ENCODE measurements at places on chromosomes 7 and 10.

- DNase-seq = peak; percentile 24
These were observed 126.2 kb downstream of the CCNY start for GRCh38 chr10:35462491-35462934.

DNA sequence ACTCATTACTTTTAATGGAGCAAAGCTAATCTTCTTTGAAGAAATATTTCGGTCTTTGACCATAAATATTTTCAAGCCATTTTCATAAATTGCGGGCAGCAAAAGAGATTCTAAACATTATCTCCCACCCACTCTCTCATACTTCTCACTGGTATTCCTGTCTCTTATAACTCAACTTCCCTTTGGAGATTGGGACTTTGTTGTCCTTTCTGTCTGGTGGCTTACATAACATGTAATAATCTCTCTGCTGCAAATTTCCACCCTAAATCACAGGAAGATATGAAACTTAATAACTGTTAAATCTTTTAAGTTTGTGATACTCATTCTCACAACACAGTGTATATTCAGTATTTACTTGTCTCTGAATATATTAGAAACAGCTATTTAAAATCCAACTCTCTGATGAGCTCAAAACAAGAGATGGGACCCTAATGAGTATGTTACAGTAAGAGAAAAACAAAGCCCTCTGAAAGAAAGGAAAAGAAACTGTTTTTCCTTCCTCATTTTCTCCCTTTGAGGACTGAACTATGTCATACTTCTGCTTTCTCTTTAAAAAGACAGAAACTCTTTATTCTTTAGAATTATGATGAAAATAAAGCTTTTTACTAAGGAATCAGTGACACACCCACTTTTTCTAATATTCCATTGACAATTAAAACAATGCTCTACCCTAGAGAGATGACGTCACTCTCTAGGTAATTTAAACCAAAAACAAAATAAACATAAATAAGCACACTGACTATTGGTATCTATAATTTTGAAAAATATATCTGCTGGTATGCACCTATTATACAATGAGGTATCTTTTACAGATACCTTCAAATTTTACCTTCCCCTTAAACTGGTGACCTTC lies 14.7 kb downstream of the CALCR start:
- DNase-seq = no peak

- DNase-seq = no peak
These were observed 65.1 kb downstream of the ANKRD26 start for GRCh38 chr10:27035163-27035562.

DNA sequence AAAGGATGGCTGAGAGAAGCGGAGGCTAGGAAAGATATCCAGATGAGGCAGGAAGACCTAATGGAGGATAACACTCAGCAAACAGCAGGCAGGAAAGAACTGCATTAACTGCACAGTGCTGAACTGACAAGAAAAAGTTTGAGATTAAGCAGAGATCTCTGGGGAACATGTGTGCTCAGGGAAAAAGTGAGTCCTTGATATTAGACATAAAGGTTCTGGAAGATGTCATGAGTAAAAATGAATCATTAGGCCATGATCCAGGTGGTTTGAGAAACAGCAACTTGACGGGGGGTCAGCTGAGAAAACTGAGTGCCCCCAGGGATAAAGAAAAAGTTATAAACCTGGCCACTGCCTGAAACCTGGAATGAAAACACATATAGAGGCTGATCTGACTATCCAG lies 27.3 kb upstream of the ANK3 start:
- DNase-seq = no peak

- no peak for DNase-seq
These were observed 1.5 kb downstream of the ARHGAP21 start for GRCh38 chr10:24722131-24722675.

GRCh38 chr10:96292971-96293920 lies 11.0 kb upstream of the DNTT start:
- DNase-seq = peak; percentile 7

GRCh38 chr10:110600487-110601101 lies 33.1 kb downstream of the SMC3 start:
- DNase-seq = no peak

- no peak for DNase-seq
These were observed 93.2 kb downstream of the SVIL start for GRCh38 chr10:29541422-29542210.

DNA sequence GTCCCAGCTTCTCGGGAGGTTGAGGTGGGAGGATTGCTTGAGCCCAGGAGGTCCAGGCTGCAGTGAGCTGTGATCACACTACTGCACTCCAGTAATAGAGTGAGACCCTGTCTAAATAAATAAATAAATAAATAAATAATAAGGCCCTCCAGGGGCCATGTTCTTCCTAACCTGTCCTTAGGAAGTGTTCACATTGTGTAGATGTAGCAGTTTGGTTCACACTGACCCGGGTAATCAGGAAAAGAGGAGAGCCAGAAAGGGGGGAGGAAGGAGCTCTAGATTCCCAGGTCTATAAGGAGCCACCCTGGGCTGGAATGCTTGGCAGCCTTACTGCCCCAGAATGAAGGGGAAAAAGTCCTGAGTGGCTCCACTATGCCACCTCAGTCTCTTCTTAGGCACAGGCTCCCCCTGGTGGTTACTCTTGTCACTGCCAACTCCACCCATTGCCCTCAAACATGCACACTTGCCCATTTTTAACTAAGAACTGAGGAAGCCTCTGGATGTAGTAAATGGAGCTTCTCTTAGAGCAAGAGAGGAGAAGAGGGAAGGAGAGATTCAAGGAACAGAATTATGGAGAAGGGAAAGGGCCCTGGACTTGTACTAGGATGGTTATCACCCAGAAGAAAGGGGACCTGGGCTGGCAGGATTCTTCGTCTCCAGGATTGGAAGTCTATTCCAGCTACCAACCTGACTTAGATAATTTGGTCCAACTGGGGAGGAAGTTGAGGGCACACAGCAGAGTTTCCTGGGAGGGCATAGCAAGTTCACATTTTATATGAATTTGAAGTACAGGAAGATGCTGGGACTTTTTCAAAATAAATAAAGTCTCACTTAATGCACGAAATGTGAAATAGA lies 7.8 kb downstream of the HPS6 start:
- no peak for DNase-seq

DNA sequence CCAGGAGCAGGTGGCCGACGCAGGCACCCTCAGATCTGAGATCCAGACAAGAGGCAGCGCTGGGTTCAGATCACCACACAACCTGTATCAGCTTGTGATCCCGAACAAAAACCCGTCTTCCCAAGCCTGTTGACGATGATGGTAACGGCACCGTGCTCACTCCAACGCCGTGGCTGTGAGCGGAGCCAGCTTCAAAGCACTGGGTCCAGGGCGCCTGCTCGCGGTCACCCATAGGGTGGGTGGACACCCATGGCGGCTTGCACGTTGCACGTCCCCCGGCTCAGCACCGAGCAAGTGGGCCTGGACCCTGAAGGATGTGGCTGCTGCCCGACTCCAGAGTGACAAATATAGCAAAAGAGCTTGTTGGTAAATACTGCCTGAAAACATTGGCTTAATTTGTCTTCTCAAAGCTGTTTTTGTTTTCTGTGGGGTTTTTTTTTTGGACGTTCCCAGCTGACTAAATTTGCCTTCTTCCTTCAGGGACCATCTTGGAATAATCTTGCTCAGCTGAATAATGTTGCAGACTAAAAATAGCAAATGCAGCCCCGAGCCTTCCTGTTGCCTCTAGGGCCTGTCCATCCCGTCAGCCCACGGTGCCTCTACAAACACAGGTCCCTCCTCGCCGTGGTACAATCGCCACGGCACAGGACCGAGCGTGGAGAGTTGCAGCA lies 41.0 kb downstream of the FOXK1 start:
- no peak for DNase-seq

GRCh38 chr10:43765516-43765915 lies 116.8 kb upstream of the ZNF32 start:
- no peak for DNase-seq

- DNase-seq = peak; percentile 91
These were observed 305.1 kb upstream of the PITRM1 start for GRCh38 chr10:3477683-3478082.

DNA sequence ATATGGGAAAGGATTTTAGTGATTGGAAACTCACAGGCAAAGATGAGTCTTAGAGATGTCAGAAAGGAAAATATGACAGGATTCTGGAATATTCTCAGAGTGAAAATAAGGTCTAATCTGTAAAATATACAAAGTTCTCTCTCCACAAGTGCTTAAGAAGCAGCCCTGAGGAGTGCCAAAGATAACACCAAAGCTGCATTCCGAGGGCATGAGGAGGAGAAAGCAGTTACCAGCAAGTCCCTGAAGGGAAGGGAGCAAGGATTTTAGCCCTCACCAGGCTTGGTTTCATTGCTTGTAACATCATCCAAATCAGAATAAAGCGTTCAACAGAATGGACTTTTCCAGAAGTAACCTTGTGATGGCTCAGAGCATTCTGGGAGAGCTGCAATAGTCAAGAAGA lies 31.4 kb upstream of the DLX6 start:
- DNase-seq = no peak

- DNase-seq = no peak
These were observed 53.6 kb upstream of the DYNC1I1 start for GRCh38 chr7:95718577-95719410.

DNA sequence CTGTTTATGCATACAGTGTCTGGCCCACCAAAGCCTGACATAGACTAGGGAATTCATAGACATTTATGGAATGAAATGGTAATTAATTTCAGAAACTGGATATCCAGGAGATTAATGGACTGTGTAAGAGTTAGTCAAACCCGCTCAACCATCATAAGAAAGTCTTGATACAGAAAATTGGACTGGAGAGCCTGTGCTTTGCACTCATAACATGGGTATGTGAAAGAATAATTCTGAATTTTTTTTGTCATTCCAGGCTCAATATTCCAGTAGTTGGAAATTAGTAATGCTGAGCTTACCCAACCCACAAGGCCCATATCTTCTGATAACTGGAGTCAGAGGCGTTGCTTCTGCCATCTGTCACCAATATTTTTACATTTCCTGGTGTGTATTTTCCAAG lies 799.7 kb upstream of the IGFBP3 start:
- no peak for DNase-seq

DNA sequence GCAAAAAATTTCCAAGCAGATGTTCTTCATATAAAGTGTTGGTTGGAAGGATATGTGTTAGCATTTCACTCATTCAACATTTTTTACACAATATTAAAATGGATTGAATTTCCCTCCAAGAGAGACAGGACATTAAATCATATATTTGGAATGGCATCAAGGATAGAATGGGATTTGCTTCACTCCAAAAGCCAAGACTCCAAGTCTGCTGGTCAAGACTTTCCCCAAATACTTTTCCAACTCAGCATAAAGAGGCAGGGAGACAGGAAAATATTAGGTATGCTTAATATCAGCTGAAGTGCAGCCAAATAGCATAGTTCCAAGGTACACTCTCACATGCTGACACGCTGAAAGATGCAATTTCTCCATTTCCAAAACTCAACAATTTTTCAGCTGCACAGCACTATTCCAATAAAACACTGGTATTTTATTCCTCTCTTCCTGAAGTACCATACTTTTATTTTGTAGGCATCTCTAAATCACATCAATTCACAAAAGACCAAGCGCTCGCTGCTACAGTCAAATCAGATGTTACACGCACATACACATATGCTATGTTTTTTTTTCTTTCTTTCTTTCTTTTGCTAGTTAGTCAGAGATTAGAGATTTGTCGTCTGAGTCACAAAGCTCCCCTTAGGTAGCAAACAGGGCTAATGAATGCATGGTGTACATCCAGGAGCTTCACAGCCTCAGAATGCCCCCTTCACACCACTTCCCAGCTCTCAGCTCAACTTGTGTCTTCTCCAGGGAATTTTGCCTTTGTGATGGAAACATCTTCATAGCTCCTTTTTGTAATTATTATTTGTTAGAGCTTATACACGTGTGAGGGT lies 1033.8 kb upstream of the AUTS2 start:
- no peak for DNase-seq

- DNase-seq = no peak
These were observed 152.9 kb downstream of the C1GALT1 start for GRCh38 chr7:7335215-7335614.

DNA sequence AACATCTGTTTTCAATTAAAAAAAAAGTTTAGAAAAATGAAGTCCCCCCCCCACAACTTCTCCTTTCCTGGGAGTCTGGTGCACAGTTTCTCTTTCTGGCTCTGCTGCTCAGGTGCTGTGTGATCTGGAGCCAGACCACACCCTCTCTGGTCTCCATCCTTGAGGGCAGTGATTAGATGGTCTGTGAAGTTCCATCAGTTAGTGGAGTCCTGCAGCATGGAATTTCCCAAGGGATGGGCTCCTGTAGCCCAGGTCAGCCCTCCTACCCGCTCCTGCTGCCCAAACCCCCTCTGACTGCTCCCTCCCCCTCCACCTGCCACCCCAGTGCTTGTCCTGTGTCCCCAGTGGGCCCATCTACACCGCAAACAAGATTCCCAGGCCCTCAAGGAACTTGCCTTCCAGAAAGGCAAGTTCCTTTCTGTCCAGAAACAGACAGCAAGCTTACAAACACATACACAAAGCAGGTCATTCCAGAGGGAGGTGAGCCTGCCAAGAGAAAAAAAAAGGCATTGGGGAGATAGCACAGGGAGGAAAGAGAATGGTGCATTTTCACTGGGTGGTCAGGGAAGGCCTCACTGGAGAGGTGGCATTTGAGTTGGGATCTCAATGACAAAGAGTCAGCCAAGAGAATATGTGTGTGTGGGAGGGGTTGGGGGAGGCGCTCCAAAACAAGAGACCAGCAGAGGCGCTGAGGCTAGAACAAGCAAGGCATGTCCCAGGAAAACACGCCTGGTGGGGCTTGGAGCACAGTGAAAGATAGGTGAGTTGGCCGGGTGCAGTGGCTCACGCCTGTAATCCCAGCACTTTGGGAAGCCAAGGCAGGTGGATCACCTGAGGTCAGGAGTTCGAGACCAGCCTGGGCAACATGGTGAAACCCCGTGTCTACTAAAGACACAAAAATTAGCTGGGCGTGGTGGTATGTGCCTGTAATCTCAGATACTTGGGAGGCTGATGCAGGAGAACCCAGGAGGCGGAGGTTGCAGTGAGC lies 49.5 kb upstream of the SLC29A3 start:
- no peak for DNase-seq

DNA sequence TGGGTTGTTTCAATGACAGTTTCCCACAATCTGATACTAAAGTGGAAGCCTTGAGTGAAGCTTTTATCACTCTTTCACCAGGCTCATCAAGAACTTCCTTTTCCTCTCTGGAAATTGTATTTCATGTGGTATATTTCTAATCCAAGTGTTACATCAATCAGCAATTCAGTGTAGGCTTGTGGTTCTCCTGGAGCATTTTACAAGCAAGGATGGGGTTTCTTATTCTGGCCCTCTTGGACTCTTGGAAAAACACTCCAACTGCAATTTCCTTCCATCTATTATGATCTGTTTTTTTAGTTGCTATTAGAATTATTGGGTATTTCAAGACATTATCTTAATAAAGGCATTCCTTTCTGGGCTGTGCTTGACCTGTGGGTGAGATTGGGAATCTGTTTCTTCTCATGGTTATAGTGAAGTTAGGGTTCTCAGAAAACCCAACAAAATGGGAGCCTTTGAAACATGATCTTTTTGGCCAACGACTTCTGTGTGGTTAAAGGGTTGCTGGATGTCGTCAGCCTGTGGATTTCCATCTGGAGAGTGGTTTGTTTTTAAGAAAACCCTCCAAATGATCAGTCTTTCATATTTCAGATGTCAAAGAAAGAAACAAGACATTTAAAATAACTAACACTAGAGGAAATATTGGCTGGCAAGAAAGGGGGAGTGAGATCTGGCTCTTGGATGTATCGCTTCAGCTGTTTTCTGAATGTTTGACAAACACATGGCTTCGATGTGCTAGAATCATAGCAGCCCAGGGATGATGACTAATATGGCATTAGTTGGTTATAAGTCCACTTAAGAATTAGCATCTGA lies 540.2 kb downstream of the LRMDA start:
- DNase-seq = peak; percentile 36

GRCh38 chr7:42186151-42186550 lies 50.9 kb downstream of the GLI3 start:
- no peak for DNase-seq

- DNase-seq = no peak
These were observed 195.1 kb downstream of the INHBA start for GRCh38 chr7:41507686-41508268.
